ENCODE measurements at places on chromosomes 3 and 15.

GRCh38 chr15:29805043-29805707, 17.1 kb downstream of the TJP1 start:
- DNase-seq = no peak

DNA sequence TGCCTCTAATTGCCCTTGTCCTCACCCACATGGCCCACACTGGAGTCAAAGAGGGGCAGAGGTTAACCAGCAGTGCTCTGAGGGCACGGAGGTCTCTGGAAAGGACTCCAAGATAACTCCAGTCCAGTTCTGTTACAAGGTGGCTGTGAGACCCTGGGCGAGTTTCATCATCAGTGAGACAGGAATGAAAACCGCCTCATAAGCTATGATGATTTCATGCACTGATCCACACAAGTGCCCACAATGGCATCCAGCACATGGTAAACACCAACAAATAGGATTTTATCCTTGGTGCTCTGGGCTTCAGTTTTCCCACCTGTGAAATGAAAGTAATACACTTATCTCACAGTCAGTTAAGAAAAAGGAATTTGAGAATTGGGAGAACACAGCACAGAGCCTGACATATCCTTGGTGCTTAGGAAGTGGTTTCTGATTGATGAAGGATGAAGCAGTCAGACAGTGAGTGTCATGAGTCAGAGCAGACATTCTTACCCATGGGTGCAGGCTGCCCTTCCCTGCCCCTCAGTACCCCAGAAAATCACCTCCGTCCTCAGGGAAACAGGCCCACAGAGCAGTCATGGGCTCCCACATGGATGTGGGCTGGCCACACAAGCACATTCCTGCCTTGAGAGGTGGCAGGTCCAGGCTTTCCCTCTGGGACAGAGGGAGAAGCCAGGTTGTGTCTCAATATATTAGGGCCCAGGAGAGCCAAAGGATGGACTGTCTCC, 48.4 kb downstream of the DAPK2 start:
- DNase-seq = no peak

DNA sequence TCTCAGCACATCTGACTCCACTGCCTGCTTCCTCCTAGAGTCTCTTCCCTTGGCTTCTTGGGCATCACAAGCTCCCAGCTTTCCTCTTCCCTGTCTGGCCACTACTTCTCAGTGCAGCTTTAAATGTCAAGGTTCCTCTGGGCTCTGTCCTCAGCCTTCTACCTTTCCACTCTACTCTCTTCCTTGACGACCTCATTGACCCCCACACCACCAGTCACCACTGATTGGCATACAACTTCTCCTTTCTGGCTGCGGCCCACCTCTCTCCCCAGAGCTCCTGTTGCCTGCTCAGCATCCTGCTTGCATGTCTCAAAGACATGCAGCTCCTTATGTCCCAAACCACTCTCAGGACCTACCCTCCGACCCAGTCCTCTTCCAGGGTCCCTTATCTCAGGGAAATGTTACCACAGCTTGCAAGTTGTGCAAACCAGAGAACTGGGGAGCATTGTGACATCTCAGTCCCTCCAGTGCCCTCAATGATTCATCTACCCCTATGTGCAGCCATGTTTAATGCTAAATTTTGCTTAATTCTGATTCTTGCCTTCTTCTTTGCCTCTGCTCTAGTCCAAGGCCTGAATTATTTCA, 49.9 kb downstream of the TRPM1 start:
- no peak for DNase-seq

DNA sequence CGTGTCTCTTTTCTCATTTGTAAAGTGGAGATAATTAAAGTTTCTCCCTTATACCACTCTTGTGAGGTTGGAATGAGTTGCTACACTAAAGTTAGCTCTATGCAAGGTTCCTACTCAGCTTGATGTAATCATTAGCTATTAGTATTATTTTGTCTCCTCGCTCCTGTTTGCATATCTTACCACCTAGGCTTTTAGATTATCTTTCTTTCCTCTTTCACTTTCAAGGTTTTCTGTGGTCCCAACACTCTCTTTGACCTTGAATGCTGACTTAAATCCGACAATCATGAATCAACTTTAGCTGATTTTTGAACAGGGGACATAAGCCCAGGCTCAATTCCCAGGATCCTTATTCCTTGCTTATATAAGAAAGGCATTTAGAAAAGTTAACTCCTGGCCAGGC, 769.7 kb upstream of the GRM7 start:
- DNase-seq = no peak

DNA sequence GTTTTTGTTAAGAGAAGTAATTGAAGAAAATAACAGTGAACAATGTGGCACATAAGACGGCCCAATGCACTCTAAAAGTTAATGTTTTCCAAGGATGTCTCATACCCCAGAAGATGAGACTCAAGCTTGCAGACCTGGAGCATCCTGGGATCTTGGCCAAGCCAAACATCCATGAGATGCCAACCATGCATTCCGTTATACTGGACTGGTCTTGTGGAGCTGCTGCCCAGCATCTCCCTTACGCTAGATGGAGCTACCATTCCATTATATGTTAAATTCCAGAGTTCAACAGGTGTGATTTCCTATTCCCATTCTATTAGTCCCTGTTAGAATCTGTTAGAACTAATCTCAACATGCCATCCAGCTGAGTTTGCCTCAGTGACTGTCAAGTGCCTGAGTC, 181.8 kb downstream of the PDCD6IP start:
- no peak for DNase-seq

GRCh38 chr3:49121132-49121736, 611 bp upstream of the USP19 start:
- DNase-seq = no peak

DNA sequence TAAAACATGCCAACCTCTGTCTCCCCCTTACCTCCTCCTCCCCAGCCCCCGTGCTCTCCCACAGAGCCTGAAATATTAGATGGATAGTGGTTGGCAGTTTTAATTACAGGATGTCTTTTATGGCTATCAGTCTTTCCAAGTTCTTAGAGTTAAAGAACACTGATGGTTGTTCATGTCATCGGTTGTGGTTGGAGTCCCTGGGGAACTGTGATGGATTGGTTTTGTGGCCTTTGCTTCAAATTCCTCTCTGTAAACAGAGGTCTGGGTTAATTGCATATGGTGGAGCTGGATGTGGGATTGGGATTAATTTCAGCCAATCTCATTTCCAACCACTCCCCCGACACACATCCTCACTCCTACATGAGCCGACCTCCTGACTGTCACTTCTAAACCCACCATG, 164.5 kb upstream of the PROK2 start:
- no peak for DNase-seq

DNA sequence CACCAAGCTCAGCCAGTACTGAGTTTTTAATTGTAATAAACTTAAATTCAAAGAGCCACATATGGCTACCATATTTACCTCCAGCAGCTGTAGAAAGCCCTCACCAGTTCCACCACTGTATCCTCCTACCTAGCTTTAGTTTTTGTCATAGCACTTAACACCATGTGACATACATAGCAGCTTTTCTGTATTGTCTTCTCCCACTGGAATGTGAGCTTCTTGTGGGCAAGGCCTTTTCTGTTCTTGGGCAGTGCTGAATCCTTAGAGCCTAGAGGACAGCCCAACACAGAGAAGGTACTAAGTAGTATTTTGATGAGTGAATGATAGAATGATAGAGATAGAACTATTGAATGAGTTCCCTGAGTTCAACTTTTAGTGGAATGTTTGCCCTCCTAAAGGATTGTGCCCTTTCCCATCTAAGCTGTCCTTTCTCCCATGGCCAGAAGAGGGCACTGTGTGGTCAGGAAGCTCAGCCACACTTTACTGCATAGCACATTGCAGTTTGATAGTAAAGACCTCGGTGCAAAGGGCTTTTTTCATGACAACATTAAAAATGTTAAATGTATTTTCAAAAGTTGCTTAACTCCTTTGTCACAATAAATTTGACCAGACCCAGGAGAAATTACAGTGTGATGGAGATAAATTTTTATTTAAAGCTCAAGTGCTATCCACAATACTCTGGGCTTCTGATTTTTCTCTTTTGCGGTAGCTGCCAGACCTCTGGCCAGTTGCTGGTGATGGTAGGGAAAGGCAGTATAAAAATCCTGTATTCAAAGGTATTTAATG, 115.8 kb downstream of the GHSR start:
- peak; percentile 34 for DNase-seq

DNA sequence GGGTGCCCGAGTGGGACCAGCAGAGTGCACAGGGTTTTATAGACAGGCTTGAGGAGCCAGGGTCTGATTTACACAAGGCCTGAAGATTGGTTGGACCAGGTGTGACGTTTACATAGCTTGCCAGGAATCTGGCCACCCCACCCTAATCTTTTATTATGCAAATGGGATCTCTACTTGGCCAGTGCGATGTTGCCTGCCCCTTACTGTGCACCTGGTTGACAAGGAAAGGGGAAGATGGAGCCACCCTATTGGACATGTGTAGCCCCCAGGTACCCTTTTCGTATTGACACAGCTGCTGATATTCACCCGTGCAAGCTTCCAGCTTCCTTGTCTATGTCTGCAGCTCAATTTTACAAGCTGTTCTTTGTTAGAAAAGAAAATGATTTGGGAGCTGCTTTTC, 132.0 kb downstream of the ARNT2 start:
- DNase-seq = no peak

GRCh38 chr15:71149646-71150557, 34.6 kb downstream of the THSD4 start:
- DNase-seq = no peak

- DNase-seq = no peak
Measured at GRCh38 chr15:35448294-35448693, 97.7 kb downstream of the DPH6 start.

DNA sequence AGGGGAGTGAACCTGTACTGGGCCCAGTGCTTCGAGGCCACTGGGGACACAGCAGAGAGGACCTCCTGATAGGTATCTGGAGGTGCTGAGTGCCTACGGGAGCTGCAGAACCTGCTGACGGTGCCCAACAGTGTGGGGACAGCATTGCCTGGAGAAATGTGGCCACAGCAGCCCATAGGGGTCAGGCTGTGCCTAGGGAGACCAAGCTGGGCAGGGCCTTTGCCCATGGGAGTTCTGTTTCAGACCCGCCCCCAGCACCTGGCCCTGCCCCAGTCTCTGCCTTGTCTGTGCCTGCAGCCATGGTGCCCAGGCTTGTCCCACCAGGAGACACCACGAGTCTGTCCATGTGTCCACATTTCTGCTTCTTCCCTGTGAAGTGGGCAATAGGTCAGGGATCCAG, 15.3 kb upstream of the RPL32 start:
- DNase-seq = no peak

GRCh38 chr3:192918275-192918588, 576 bp upstream of the MB21D2 start:
- no peak for DNase-seq

DNA sequence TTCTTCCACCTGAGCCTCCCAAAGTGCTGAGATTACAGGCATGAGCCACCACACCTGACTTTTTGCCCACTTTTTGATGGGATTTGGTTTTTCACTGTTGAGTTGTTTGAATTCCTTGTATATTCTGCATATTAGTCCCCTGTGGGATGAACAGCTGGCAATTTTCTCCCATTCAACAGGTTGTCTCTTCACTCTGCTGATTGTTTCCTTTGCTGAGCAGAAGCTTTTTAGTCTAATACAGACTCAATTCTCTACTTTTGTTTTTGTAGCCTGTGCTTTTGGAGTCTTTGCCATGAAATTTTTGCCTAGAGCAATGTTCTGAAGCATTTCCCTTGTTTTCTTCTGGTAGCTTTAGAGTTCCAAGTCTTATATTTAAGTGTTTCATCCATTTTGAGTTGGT, 62.7 kb upstream of the MFGE8 start:
- no peak for DNase-seq

- DNase-seq = no peak
Measured at GRCh38 chr3:170350515-170351413, 6.8 kb upstream of the SKIL start.

DNA sequence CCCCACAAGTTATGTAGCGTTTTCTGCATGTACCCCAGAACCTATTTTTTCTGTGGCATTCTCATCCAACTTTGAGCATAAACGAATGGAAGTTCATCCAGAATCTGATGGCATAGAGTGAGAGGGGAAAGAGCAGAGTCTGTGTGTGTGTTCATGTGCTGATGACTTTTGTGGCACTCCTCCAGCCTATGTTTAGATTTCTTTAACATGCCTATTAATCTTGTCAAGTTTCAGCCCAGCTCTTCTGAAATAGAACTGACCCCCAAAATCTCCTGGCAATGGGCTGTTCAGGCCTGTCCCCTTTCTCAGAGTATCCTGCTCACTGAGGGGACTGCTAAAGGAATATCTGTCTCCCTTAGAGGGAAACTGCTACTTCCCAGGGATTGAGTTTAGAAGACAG, 56.4 kb upstream of the NEO1 start:
- no peak for DNase-seq

DNA sequence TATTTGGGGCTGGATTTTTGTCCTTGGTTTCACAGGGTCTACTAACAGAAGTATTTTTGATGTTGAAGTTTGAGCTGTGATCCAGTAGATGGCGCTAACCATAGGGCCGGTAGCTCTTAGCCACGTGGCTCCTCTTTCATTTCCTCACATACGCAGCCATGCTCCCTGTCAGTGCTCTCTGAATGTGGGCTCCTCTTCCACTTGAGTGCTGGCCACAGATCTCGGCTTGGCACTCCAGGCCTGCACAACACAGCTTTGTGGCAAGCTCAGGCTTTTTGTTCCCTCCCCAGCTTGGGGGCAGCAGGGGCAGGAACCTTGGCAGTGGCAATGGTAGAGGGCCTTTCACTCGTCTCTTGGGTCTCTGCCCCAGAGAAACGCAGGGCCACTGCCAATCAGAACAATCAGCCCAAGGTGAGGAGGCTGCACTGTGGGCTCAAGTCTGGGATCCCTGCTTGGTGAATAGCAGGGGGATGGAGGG, 18.6 kb upstream of the DNAAF4 start:
- DNase-seq = no peak

DNA sequence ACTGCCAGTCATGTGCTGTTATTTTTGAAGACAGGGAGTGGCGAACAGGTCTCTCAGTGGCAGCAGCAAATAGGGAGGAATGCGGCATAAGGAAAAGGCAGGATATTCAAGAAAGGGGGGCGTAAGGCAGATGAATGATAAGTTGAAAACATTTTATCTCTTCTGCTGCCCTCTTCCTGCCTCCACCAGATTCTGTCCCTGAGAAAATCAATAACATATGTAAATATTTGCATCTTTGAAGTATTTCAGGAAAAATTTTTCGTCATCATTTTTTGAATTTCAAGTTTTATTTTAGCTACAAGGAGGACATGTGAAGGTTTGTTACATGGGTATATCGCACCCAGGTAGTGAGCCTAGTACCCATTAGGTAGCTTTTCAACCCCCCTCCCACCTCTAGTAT, 616.7 kb downstream of the MCTP2 start:
- no peak for DNase-seq
